ENCODE measurements at places on chromosomes 7 and 10. TPM values are rescaled to one million over a fixed set of nuclear protein-coding genes. Genes with fewer than 3 reads are reported as not detected.
A peak's percentile ranks its signal among the peaks of the same experiment; 100 is the strongest.

GRCh38 chr7:149140831-149141230, 6.4 kb upstream of the ZNF398 start:
- DNase-seq, result peak; percentile 40

GRCh38 chr7:37394158-37394557, 54.5 kb downstream of the ELMO1 start:
- no peak for DNase-seq

- DNase-seq, result no peak
Measured at GRCh38 chr10:79327090-79327457, 20.2 kb upstream of the PPIF start.

- DNase-seq, result no peak
Measured at GRCh38 chr7:151416941-151417315, 7.1 kb upstream of the WDR86 start.

DNA sequence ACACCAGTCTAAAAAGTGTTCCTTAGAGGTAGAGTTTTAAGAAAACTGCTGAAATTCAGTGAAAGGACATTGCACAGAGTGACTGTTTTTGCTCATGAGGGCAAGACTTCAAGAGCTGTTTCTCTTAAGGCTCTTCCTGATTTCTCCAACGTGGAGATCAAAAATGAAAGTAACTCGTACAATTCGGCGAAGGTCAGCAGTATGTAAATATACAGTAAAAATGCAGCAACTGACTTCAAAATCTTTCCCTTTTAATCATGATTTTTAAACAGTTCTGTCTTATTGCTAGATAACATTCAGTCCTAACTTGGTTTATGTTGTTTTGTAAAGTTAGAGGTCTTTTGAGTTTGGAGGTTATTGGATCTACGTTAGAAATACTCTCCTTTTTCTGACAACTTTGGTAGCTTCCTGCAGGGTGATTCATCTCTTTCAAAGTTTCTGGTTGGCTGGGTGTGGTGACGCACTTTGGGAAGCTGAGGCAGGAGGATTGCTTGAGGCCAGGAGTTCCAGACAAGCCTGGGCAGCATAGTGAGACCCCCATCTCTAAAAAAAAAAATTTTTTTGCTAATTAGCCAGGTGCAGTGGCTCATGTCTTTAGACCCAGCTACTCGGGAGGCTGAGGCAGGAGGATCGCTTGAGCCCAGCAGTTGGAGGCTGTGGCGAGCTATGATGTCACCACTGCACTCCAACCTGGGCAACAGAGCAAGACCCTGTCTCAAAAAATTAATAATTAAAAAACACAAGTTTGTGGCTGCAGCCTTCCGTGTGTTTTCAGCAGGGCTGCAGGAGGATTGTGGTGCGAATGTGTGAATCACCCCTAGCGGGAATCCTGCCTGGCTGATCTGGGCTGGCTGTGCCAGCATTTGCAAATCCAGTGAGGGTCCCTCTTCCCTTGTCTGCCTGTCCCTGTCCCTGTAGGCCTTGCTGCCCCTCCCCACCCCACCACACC, 29.2 kb upstream of the AP5Z1 start:
- DNase-seq, result peak; percentile 18

Gene GIMAP4
- total RNA-seq, result not detected

Gene ENO4
- not detected for total RNA-seq

Gene SPAM1
- total RNA-seq, result not detected

Gene C10orf53
- total RNA-seq, result not detected
